ENCODE measurements at places on chromosomes 7 and 10. TPM values are rescaled to one million over a fixed set of nuclear protein-coding genes. Genes with fewer than 3 reads are reported as not detected.
A peak's percentile ranks its signal among the peaks of the same experiment; 100 is the strongest.

GRCh38 chr7:139909379-139910050 lies 80.5 kb downstream of the TBXAS1 start:
- peaks cover 9% of the 10 kb centered on the region for H3K27me3 ChIP-seq
- no peak overlapping the region for H3K4me3 ChIP-seq
- H3K27ac ChIP-seq = no peak overlapping the region
- peaks cover 13% of the 10 kb centered on the region for H3K36me3 ChIP-seq
- DNase-seq = no peak

- H3K4me1 ChIP-seq = peaks cover 64% of the 10 kb centered on the region
- H3K36me3 ChIP-seq = peaks cover 16% of the 10 kb centered on the region
- H3K4me3 ChIP-seq = peak overlapping the region; percentile 80
- DNase-seq = peak; percentile 67
These were observed 4.3 kb downstream of the PFKP start for GRCh38 chr10:3071405-3072198.

GRCh38 chr10:131802996-131803395 lies 97.8 kb upstream of the PPP2R2D start:
- no peaks in the 10 kb centered on the region for H3K4me1 ChIP-seq
- no peak overlapping the region for H3K27ac ChIP-seq
- H3K27me3 ChIP-seq = peaks cover 10% of the 10 kb centered on the region
- H3K36me3 ChIP-seq = peaks cover 9% of the 10 kb centered on the region
- DNase-seq = no peak

GRCh38 chr10:111177379-111177778 lies 100.5 kb downstream of the ADRA2A start:
- peaks cover 24% of the 10 kb centered on the region for H3K27me3 ChIP-seq
- no peaks in the 10 kb centered on the region for H3K36me3 ChIP-seq
- DNase-seq = no peak
- H3K27ac ChIP-seq = peak overlapping the region; percentile 3
- H3K4me3 ChIP-seq = peak overlapping the region; percentile 25
- H3K4me1 ChIP-seq = peaks cover 6% of the 10 kb centered on the region

DNA sequence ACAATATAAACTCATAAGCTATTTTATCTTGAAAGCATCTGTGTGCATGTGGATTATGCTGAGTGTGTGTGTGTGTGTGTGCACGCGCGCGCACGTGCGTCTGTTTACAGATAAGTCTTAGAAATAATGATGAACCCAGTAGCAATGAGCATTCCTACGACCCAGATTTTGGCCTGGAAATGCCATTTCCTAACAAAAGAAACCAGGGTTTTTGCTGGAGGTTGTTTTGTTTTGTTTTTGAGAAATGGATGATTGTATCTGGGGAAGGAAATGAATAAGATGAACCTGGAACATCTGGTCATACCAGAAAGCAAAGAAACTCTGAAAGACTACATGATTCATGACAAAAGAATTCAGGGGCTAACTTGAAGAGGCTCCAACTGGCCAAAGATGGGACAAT lies 22.1 kb upstream of the LMOD2 start:
- DNase-seq = no peak
- H3K4me1 ChIP-seq = no peaks in the 10 kb centered on the region
- no peak overlapping the region for H3K4me3 ChIP-seq
- peaks cover 19% of the 10 kb centered on the region for H3K27me3 ChIP-seq
- H3K27ac ChIP-seq = no peak overlapping the region

- no peak for DNase-seq
- H3K27ac ChIP-seq = peak overlapping the region; percentile 11
- H3K27me3 ChIP-seq = no peaks in the 10 kb centered on the region
- peaks cover 13% of the 10 kb centered on the region for H3K4me1 ChIP-seq
These were observed 12.4 kb downstream of the NDST2 start for GRCh38 chr10:73798927-73799560.

DNA sequence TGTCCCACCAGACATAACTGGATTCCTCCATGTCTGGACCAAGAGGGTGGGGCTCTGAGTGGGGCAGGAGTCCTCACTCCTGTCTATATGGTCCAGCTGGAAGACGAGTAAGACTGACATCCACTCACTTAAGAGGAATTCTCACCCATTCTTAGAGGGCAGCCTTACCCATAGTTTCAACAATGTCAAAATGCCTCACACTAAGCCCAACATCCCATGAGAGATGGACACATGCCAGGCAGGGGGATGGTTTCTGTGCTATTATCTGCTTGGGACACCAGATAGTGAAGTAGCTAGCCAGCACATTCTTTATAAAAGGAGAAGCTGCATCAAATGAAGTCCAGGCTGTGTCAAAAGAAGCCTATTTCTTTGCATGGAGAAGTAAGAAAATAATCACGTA lies 4.7 kb upstream of the LANCL2 start:
- H3K27ac ChIP-seq = no peak overlapping the region
- H3K4me1 ChIP-seq = peaks cover 14% of the 10 kb centered on the region
- no peaks in the 10 kb centered on the region for H3K36me3 ChIP-seq
- no peak for DNase-seq
- no peak overlapping the region for H3K4me3 ChIP-seq

- H3K27me3 ChIP-seq = no peaks in the 10 kb centered on the region
- no peaks in the 10 kb centered on the region for H3K36me3 ChIP-seq
- H3K4me3 ChIP-seq = no peak overlapping the region
- H3K27ac ChIP-seq = no peak overlapping the region
These were observed 53.5 kb upstream of the PPP1R17 start for GRCh38 chr7:31633467-31633866.

- peaks cover 17% of the 10 kb centered on the region for H3K36me3 ChIP-seq
- H3K27ac ChIP-seq = peak within 1 kb of the TSS; percentile 95
- peak; percentile 90 for DNase-seq
These were observed at the start of gene NDUFB8 for GRCh38 chr10:100529475-100530298. TSS of gene NDUFB8 (minus strand) at chr10:100529871. CDS start at chr10:100529851, 20 bp downstream.

DNA sequence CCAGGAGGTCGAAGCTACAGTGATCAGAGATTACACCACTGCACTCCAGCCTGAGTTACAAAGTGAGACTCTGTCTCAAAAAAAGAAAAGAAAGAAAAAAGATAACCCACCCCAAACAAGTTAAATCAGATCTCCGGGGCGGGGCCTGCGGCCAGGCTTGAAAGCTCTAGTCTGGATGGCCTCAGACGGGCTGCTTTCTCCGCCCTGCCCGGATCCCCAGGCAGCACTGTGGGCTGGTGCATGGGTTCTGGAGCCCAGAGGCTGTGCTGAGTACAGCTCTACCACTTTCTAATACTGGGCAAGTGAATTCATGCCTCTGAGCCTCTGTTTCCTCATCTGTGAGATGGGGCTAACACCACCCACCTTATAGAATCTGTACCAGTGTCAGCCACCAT lies 83.7 kb downstream of the ZMIZ1 start:
- no peak overlapping the region for H3K27ac ChIP-seq
- DNase-seq = no peak
- no peaks in the 10 kb centered on the region for H3K27me3 ChIP-seq

DNA sequence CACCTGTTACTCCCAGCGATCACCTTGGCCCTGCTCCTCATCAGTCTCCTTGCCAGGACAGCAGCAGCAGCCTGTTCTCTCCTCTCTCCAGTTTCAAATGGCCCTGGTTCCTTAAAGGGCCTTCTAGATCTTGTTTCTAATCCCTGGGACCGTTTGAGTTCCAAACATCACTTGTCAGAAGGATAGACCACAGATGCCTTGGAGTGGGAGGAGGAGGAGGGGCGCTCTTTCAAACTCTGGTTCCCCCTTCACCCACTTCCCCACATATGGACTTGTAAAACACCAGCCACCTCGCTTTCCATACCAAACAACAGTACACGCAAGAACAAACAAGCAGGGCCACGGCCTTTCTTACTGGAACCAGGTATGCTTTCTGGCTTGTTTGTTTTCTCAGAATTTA lies 104.8 kb downstream of the PLXNA4 start:
- no peak for DNase-seq
- H3K27me3 ChIP-seq = peaks cover 9% of the 10 kb centered on the region
- H3K4me3 ChIP-seq = peak overlapping the region; percentile 11
- H3K4me1 ChIP-seq = peaks cover 39% of the 10 kb centered on the region
- H3K27ac ChIP-seq = no peak overlapping the region

DNA sequence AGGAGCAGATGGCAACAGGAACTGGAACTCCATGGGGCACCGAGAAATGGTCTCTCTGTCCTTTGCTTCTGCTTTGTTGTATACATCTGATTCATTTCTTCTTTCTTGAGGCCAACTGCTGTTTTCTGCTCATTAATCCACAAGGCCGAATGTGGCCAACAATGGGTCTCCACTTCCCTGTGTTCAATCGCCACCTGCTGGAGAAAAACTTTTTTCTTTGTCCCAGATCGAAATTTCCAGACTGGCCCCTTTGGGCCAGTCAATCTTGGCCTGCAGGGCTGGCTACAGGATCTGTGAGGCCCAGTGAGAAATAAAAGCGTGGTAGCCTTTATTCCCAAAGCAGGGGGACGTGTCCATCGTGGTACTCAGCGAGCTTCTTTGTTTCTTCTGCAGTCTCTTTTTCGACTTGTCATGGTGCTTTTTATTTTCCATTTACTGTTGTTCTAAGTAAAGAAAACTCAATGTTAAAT lies 58.8 kb downstream of the PARP12 start:
- no peak overlapping the region for H3K27ac ChIP-seq
- peak; percentile 40 for DNase-seq
- no peaks in the 10 kb centered on the region for H3K27me3 ChIP-seq
- H3K4me1 ChIP-seq = no peaks in the 10 kb centered on the region
- H3K36me3 ChIP-seq = no peaks in the 10 kb centered on the region

DNA sequence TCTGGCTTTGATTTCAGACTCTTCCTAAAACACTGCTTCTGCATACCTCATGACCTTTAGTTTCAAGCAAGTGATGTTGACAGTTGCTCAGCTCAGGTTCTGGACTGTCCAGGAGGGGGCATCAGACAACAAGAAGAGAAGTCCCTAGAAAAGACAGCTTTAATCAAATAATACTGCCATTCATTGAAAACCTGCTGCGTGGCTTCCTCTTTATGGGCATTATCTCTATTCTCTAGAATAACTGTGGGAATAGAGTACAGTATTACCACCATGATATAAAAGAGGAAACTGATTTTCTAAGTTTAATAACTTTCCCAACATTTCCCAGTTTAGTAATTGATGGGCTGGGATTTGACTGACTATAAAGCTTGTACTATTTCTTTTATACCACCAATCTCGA lies 170.4 kb downstream of the SNX13 start:
- H3K27me3 ChIP-seq = peaks cover 6% of the 10 kb centered on the region
- H3K27ac ChIP-seq = no peak overlapping the region
- no peaks in the 10 kb centered on the region for H3K36me3 ChIP-seq
- DNase-seq = peak; percentile 52
- H3K4me3 ChIP-seq = no peak overlapping the region
- peaks cover 18% of the 10 kb centered on the region for H3K4me1 ChIP-seq

CHAT gene
- total RNA-seq = not detected

FAM180A gene
- not detected for total RNA-seq

UMAD1 gene
- total RNA-seq = 31.4 TPM

PSAP gene
- 139 TPM for total RNA-seq

Data from activated T-cell treated with anti-CD3 and anti-CD28 coated beads, Interleukin-2, amount 50 U/mL, for 72 hours (primary cell).